ENCODE measurements at places on chromosomes 5 and 9.

DNA sequence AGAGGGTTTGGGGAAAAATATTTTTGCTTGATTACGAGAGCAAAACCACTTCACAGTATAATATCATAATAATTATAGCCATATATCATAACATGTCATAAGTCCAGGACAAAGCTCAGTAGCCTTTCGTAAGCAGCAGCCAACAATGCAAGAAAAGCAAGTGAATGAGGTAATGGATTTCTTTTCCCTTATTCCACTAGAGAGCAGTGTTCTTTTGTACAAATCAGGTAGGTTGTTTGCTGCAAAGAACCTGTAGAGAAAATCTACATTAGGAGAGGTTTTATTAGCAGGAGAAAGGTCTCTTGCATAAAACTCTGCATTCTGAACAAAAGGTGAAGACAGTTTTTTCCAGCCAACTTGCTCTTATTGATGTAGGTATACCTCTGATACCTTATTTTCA lies 1033.4 kb downstream of the TLE4 start:
- DNase-seq, result no peak

- no peak for DNase-seq
Measured at GRCh38 chr5:22238047-22238446, 615.1 kb downstream of the CDH12 start.

DNA sequence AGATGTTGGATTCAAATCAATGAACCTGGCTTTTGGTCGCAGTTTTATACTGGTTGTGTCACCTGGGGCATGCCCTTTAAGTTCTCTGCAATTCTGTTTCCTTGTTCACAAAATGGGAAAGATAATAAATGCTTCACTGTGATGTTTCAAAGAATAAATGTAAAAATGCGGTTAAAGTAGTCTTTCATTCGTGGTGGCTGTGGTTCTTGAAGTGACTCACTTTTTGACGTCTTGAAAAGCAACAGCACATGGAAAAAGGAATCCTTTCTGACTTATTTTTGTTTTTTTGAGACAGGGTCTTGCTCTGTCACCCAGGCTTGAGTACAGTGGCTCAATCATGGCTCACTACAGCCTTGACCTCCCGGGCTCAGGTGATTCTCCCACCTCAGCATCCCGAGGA lies 88.4 kb upstream of the SLIT3 start:
- no peak for DNase-seq

DNA sequence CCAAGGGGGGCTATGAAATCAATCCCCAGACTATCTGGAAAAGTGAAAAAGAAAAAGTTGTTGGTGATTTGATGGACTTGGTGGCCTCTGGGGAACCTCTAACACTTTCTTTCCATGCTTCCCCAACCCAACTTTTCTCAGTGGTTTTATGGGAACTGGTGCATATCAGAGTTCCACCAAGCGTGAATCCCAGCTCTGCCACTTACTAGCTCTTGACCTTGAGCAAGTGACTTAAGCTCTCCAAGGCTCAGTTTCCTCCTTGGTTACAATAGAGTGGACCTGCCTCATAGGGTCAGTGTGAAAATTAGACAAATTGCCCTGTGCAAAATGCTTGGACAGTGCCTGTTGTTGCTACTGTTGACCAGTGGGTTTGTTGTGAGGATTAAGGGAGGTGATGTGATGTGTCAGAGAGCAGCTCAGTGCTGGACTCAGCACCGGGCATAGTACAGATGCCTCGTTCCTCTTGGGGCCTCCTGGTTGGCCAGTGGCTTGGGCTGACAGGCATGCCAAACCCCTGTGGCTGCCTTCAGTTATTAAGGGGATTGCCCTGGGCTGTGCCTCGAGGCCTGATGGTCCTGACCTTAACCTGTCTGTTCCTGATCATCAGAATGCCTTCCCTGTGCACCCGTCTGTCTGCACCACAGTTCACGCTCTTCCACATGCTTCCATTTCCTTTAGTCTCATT lies 49.3 kb downstream of the COL15A1 start:
- no peak for DNase-seq

GRCh38 chr5:131589510-131590348 lies 45.3 kb downstream of the RAPGEF6 start:
- DNase-seq, result peak; percentile 55

- DNase-seq, result peak; percentile 77
Measured at GRCh38 chr9:122346478-122347347, 24.1 kb upstream of the PTGS1 start.

GRCh38 chr9:137181680-137182079 lies 6.7 kb downstream of the ANAPC2 start:
- no peak for DNase-seq

- DNase-seq, result no peak
Measured at GRCh38 chr9:85715587-85715986, 26.2 kb downstream of the AGTPBP1 start.

GRCh38 chr5:175707751-175708375 lies 50.0 kb downstream of the HRH2 start:
- DNase-seq, result no peak

DNA sequence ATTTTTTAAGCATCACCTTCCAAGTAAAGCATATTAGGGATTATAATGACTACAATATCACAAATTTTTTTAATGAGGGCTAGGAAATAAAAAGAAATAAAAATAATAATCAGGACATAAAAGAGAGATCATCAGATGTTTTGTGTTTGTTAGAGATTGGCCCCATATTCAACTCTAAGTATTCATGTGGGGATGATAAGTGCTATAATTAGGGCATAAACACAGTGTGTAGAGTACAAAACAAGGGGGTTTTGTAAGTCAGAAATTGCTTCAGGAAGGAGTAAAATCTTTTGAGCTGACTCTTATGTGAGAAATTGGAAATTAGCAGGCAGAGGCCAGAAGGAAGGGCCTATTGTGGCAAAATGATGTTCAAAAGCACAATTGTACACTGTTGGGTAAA lies 127.3 kb downstream of the STARD4 start:
- no peak for DNase-seq

DNA sequence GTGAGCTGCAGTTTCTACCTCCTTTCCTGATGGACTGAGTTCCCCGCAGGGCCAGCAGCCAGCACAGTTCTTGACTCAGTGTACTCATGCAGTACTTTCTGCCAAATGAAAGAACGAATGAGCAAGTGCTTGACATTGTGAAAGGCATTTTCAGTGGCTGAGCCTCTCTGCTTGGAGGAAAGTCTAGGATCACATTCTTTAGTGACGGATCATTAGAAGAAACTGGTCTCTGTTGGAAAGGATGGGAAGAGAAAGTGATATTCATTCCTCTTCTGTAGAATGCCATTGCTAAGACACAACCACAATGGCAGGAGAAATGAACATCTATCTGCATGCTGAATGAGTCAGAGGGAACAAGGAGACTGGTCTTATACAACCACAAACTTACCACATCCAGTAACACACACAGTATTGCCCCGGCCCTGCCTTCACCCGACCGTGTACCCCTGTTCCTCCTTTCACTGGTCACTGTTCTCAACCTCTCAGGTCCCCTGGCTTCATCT lies 206.9 kb downstream of the CRB2 start:
- no peak for DNase-seq

- DNase-seq, result no peak
Measured at GRCh38 chr5:81696418-81697397, 54.2 kb downstream of the SSBP2 start.

DNA sequence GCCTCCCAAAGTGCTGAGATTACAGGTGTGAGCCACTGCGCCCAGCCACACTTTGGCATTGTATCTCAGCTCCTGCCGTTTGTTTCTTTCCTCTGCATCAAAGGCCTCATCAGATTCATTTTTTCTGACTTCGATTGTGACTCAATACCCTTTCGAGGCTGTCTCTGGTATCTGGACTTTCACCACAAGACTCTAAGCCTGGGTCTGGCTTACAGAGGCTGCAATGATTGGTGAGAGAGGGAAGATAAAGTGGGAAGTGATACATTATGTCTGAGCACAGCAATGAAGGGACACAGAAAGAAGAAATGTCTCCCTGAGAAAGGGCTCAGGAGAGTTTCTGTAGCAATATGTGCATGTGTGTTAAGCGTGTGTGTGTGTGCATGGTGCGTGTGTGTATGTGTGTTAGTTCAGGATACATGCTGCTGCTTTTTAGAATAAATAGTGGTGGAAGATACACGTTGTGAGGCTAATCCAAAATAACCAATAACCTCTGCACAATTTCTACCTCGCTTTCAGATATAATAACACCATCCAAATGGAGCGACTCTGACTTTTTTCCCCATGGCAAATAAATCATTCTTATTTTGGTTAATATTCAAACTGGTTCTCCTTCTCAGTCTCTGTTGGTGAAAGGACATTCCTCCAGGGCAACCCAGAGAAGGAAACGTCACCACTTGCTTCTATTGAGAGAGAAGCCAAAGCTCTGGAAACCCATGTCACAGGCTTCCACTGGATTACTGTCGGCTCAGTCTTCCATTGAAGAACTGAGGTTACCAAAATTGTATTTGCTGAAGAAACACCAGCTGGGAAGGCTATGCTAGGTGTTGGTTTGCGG lies 8.1 kb upstream of the DAB2 start:
- no peak for DNase-seq

- no peak for DNase-seq
Measured at GRCh38 chr5:133116601-133117000, 64.8 kb downstream of the HSPA4 start.

DNA sequence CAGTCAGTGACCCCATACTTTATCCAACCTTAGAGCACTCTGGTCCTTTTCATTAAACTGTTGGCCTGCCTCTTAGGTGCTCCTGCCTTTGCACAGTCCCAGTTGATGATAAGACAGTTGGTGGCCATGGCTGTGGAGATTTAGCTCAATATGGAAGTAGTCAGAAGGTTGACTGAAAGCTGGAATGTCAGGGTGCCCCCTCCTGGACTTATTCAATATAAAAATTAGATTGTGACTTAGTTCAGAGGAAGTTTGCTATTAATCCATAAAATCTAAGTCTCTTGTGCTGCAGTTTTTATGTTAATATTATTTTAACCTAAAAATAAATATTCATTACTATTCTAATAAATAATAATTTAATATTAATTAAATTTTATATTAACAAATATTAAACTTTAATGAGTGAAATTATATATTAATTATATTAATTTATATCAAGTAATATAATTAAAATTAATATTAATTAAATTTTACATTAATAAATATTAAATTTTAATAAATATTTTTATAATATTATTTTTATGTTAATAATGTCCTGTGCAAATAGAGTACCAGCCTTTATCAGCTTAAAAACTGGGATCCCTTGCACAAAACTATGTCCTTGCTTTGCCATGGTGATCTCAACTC lies 77.7 kb upstream of the ADAMTSL1 start:
- DNase-seq, result no peak

- DNase-seq, result no peak
Measured at GRCh38 chr9:86353655-86354010, 577 bp downstream of the TUT7 start.

Measured in endothelial cell (in vitro differentiated cells).